Stomach (tissue), 19 donors: ENCODE measurements at places on chromosomes 7 and 10. TPM values are rescaled to one million over a fixed set of nuclear protein-coding genes. Genes with fewer than 3 reads are reported as not detected.

DNA sequence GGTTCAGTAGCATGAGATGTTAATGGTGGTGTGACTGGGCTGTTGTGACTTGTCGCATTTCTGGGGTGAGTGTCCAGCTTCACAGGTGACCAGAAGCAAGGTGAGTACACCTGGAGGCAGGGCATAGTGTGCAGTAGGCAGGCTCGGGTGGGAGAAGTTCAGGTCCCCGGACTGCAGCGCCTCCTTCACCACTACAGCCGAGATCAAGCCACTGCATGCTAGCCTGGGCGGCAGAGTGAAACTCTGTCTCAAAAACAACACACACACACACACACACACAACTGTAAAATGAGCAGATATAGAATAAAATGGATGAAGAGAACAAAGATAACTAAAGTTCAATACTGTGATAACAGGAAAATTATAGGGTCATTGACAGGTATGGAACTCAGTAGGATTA lies 11.1 kb upstream of the PARD3 start:
- DNase-seq = no peak

GRCh38 chr7:85135977-85136376 lies 50.9 kb downstream of the SEMA3D start:
- no peak for DNase-seq

Gene CALHM1
- not detected for total RNA-seq

DNA sequence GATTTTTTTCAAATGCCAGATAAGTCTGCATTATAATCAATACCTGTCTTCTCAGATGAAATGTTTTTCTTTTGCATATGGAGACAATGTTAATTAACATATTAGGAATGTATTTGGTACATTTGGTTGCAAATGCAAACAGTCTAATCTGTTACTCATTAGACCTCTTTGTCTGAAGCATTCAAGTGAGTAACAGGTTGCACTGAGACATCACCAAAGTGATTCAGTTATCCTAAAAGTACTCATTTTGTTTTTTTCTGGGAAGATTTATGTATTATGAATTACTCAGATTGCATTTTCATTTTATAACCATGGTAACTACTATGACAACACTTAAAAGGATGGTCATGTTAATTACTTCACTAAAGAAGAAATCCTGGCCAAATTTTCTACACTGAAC lies 513.6 kb downstream of the HTR7 start:
- DNase-seq = no peak

DNA sequence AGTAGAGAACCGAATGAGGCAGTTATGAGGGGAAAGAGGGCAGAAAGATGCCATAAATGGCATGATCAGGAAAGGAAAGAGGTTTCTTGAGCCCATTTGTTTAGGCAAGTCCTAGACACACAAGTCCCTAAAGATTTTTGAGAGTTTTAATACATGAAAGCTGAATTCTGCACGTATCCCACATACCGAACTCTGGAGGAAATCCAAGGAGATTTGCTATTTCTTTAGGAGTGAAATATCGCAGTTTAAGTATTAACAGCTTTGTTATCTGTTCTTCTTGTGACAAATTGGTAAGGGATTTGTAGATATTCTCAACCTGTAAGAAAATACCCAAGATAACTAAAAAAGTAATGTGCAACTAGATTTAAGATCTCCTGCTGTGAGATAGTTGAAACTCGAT lies 23.7 kb upstream of the CUBN start:
- DNase-seq = no peak
